ENCODE measurements at places on chromosomes 12 and 14.

DNA sequence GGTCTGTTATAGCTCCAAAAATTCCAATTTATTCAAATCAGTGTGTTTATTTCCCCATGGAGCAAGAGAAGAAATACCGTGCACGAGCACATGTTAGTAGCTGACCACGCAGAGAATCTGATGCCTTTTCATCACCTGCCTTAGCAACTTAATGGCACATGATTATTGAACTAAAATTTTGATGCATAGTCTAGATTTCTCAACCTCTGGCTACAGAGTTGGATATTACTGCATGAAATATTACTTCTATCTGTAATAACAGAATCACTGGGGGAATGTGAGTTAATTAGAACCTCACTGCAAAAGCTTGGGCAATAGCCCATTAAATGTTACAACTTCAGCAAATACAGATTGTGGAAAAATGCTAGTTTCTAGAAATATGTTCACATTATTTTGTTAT is 335.8 kb downstream of the FLRT2 start:
- no peak for DNase-seq

GRCh38 chr12:113582521-113583218 is 111.0 kb upstream of the LHX5 start:
- no peak for DNase-seq

DNA sequence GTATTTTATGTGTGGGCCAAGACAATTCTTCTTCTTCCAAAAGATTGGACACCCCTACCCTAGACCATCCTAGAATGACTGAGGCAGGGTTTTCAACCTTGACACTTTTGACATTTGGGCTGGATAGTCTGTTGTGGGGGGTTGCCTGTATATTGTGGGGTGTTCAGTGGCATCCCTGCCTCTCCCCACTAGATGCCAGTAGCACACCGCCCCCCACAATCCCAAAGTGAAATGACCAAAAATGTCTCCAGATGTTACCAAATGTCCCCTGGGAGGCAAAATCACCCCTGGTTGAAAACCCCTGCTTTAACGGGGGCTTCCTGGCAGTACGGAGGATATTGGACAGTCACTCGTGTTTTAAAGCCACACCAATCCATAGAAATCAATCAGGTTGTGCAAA is 219.6 kb downstream of the PHETA1 start:
- no peak for DNase-seq

DNA sequence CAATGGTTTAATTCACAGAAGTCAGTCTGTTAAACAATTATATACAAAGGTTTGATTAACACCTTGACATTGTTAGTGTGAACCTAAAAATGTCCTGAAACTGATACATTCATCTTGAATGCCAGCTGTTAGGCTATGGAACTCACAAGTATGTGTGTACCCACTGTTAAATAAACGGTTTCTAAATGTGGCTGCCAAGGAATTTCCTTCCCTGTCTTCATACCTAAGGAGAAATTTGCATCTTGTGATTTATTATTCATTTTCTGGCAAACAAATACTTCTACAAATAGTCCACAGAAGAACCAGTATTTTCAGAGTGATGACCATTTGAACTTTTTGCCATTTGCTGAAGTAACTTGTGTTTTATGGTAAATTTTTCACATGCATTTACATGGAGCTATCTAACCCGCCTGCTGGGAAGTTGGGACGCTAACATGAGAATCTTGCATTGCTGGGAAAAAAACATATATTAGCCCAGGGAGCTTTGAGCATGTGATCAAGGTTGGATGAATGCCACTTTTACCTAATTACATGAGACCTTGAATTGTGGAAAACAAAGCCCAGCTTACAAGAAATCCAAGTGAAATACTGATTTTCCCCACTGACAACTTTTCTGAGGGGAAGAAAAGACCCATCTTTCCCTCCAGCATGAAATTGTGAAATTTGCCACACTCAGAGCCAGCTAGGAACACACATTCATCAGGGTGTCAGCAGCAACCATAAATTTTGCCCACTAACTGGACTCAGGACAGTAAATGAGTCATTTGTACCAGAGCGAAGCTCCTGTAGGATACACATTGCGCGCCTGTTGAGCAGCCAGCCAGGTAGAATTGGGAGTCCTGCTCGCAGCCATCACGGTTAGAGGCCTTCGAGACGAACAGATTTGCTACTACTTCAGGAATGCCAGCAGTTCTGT is 118.0 kb downstream of the KICS2 start:
- DNase-seq: no peak

DNA sequence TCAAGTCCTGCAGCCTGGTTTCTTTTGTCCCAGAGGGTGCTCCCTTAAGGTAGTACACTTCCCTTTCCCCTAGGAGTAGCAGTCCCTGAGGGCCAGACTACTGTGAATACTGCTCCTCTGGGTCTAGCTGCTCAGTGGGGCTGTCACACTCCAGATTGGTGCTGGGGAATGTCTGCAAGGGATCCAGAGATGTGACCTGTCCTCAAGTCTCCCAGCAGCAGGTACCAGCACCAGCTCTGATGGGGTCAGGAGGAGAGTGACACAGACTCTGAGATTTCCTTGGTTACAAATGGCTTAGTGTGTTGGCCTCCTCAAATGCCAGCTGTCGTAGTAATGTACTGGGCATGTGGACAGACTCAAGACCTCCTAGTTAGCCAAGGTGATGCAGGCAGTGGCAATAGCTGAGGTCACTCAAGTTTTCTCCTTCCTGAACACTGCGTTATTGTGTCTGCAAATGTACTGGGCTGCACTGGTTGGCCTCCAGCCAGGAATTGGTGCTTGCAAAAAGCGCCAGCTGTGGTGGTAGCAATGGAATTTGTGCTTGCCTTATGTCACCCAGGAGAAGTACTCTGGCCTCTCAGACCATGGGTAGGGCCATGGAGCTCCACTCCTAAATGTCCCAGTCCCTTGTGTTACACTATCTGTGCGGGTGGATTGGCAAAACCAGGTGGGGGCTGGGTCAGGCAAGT is 36.4 kb upstream of the AEBP2 start:
- no peak for DNase-seq

DNA sequence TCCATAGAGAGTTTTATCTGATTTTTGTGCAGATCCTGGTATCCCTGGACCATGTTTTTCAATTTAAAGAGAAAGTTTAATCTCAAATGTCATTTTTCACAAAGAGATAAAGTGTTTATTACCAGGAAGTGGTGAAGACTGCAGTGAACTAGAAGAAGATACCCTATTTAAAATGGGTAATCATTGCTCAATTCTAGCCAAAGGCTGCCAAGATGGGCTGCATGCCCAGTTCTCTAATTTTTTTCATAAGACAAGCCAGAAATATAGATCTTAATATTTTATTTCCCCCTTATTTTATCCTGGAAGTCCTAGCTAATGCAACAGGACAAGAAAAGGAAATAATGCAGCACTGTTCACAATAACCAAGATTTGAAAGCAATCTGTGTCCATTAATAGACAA is 343.5 kb downstream of the PCNX1 start:
- DNase-seq: no peak

- DNase-seq: no peak
These were observed 4.6 kb downstream of the AP1G2 start for GRCh38 chr14:23562822-23563472.

GRCh38 chr12:8584004-8584403 is 28.7 kb downstream of the AICDA start:
- DNase-seq: no peak

- no peak for DNase-seq
These were observed 52.6 kb upstream of the FBRSL1 start for GRCh38 chr12:132437252-132437932.

DNA sequence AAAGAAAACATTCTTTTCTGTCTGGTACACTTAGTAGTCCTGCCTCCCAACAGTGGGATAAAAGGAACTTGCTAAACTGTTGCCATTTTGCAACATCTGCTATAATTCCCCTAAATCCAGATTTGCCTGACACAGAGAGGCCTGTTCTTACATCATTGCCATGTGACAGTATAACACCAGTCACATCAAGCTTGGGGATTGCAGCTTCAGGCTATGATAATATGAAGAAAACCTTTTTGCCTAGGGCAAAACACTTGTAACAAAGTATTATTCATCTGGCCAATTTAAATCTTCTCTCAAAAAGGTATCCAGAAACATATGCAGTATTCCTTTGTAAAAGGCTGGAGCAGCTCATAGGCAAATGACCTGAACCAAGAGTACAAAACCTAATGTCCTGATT is 80.9 kb upstream of the OTX2 start:
- DNase-seq: no peak

DNA sequence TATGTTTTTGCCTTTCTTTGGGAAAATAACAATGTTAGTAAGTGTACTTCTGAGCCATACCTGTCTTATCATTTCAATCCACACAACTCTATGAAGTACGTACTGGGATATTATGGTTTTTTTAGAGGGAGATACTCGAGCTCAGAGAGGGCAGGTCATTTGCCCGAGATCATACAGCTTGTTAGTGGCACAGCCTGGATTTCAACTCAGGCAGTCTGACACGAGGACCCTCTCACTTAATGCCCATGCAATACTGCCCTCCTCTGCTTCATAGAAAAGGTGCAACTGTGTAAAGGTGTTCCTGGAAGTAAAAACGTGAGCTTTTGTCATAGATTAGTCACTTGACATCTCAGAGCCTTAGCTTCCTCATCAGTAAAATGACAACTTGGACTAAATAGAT is 128.0 kb downstream of the NDUFA12 start:
- DNase-seq: no peak

- DNase-seq: no peak
These were observed 103.1 kb downstream of the HELB start for GRCh38 chr12:66405395-66405794.

GRCh38 chr12:54147186-54147585 is 41.6 kb downstream of the SMUG1 start:
- no peak for DNase-seq

DNA sequence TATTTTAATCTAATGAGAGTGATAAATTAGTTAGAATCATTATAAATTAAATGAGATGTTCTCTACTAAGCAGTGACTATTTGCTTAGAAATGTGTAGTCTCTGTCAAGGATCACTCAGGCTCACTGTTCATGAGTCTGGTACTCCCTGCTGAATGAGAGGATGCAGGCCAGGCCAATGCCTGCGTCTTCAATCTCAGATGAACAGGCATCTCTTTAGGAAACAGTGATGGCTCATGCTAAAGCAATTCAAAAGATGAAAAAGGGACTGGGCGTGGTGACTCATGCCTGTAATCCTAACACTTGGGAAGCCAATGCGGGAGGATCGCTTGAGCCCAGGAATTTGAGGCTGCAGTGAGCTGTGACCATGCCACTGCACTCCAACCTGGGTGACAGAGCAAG is 106.8 kb downstream of the ZFC3H1 start:
- peak; percentile 70 for DNase-seq

DNA sequence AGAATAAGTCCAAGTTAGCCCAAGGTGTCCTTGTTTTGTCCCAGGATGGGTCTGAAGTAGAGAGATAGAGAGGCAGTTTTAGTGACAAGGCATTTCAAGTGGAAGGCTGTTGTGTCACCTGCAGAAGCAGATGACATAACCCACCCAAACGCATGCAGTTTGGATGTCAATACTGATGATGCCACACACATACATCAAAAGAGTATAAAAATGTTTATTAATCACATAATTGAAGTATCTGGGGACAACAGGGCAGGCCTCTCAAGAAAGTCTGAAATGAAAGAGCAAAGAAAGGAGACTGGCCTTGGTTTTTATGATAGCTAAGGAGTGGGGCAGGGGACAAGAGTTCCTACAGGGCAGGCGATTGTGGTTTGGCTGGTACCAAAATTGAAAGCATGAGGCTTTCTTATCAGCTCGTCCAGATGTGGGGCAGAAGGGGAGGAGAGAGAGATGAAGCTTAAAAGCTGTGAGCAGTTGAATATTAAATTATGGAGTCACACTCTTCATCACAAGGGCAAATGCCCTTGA is 78.4 kb upstream of the TSPAN8 start:
- no peak for DNase-seq

GRCh38 chr12:3352230-3352629 is 138.8 kb upstream of the PRMT8 start:
- DNase-seq: no peak

- DNase-seq: no peak
These were observed 103.6 kb upstream of the CCND2 start for GRCh38 chr12:4169959-4170358.

DNA sequence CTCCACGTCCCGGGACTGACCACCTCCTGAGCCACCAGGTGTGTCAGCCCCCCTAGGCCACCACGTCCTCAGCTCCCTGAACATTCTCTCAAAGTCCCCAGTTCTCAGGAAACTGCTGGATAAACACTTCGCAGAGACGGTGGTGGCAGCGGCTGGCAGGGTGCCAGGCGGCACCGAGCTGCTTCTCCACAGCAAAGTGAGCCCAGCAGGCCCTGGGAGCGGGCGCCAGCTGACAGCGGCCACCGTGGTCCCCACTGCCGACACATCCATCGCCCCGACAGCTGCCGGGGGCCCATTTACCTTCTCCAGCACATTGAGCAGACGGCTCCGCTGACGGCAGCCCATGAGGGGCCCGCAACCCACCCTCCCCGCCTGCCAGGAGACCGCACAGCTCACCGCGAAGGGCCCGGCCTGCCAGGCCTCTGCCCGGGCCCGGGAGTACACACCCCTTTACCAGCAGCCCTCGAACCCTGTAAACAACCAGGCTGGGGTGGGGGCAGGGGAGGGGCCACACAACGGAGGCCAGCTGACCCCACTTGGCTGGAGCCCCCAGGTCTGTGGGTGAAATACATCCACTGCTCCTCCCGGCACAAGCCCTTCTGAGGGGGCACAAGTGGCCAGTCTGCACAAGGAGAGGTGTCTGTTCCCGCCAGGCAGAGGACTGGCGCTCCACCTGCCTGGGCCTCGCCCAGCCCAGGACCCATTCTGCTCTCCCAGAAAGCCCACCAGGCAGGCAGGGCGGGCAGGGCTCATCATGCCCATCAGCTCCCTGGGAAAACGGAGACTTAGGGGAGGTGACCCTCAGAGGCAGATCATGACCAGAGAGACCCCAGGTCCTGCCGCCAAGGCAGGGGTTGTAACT is 10.5 kb downstream of the AKT1 start:
- DNase-seq: no peak

GRCh38 chr12:42809226-42809625 is 219.7 kb upstream of the PRICKLE1 start:
- DNase-seq: no peak

DNA sequence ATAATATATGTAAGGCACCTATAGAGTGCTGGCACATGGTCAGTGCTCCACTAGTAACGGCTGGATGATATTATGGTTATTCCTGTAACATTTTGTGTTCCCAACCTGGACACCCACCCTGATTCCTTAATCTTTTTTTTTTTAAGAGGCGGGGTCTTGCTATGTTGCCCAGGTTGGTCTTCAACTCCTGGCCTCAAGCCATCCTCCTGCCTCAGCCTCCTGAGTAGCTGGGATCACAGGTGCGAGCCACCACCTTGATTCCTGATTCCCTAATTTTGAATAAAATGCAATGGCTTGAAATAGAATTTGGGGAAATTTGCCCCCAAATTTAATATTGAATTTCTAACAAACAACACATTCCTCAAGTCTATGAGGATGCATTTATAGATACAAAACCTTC is 7.4 kb downstream of the C14orf93 start:
- DNase-seq: no peak

All from AG09309 (cell line).